ENCODE measurements at places on chromosomes 3 and 15. TPM values are rescaled to one million over a fixed set of nuclear protein-coding genes. Genes with fewer than 3 reads are reported as not detected.

GRCh38 chr15:71111181-71111565 is 4.1 kb upstream of the THSD4 start:
- H3K27me3 ChIP-seq: no peaks in the 10 kb centered on the region
- H3K36me3 ChIP-seq: no peaks in the 10 kb centered on the region
- no peak for DNase-seq

DNA sequence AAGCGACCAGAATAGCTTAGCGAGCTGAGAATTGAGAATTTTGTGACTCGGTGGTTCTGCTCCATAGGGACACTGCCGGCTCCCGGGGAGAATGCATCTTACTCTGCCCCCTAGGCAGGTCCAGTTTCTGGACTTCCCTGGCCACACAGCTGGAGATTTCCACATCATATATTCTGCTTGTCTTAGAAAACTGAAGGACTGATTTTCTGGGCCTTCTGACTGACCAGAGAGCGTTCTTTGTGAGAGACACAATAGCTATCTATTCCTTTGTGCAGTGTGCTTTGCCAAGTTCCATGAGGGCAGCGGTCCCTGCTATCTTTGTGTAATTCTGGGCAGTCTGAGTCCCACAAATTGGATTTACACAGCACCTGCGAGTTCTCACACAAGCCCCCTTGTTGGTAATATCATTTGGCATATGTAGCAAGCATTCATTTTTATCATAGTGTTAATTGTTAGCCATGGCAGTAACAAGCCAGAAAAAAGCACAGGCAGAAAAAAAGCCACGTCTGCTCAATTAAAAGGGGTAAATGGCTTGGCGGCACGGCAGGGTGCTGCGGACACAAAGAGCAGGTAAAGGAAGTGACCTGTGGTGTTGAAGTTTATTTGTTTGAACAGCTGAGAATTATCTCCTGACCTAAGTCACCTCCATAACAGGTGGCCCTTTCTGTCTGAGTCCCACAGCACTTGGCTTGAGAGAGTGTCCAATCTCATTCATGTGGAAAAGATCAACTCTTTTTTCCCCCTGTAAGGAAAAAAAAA is 688.7 kb downstream of the TUSC7 start:
- H3K4me3 ChIP-seq: no peak overlapping the region
- no peaks in the 10 kb centered on the region for H3K27me3 ChIP-seq
- peaks cover 31% of the 10 kb centered on the region for H3K4me1 ChIP-seq
- H3K27ac ChIP-seq: peak overlapping the region; percentile 54

DNA sequence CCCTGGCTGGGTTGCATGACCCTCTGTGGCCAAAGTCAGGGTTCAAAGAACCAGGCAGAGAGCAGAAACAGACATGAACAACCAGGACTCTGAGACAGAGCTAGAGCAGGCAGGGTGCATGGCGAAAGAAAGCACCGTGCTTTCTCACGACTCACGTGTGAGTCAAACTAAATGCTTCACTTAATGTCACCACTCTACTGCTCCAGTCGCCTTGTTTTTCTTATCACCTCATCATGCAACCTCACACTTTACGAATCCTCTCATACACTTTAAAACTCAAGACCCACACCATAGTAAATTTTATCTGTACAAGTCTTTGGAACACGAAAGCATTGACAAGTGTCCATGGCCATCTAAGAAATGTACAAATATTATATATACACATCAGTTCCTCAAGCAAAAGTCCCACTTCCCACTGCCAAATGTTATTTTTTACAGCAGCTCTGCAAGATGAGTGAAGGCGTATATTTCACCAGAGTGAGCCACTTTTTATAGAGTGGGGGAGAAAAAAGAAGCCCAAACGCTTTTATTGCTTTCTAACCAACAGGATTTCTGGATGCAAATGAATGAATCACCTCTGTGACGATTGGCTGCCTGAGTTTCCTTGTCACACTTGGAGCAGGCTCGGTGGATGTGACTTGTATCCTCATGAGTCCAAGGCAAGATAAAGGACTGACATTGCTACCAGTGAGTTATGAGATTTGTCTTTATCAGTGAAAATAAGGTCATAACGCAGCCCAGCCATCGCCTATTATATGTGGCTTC is 16.0 kb upstream of the MEGF11 start:
- H3K27me3 ChIP-seq: no peaks in the 10 kb centered on the region
- H3K4me3 ChIP-seq: no peak overlapping the region
- H3K27ac ChIP-seq: no peak overlapping the region
- no peaks in the 10 kb centered on the region for H3K36me3 ChIP-seq

DNA sequence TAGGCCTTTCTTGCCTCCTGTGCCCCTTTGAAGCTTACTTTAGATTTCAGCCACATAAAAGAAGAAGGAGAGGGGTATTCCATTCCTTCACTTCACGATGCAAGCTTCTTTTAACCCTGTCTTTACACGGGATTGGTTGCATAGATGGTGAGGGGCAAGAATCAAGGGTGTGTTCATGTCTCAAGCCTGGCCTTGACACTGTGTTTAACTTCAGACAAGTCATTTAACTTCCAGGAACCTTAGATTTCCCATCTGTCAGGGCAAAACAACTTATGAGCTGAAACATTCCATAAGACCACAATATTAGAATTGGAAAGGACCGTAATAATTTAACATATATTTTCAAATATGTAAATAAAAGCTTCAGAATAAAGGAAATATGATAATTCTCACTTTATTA is 344.5 kb downstream of the MFSD1 start:
- no peaks in the 10 kb centered on the region for H3K27me3 ChIP-seq
- H3K36me3 ChIP-seq: no peaks in the 10 kb centered on the region
- DNase-seq: no peak
- no peak overlapping the region for H3K27ac ChIP-seq
- no peak overlapping the region for H3K4me3 ChIP-seq

DNA sequence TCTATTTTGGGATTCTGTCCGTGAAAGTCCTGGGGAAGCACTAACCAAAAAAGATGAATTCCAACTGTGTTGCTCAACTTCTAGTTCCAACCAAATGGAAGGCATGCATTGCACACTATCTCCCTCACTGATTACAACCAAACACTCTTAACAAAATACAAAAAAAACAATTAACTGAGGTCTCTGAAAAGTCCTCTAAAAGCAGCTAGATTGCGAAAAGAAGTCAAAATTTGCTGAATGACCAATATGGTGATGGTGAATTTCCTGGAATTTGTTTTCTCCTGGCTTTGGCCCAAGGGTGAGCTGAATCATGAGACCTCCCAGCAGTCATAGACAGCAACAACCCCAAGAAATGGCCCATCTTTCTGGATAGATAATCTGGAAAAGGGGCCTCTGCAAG is 28.3 kb downstream of the CYP19A1 start:
- no peak for DNase-seq
- H3K36me3 ChIP-seq: no peaks in the 10 kb centered on the region
- no peaks in the 10 kb centered on the region for H3K4me1 ChIP-seq
- H3K27ac ChIP-seq: no peak overlapping the region
- no peaks in the 10 kb centered on the region for H3K27me3 ChIP-seq

DNA sequence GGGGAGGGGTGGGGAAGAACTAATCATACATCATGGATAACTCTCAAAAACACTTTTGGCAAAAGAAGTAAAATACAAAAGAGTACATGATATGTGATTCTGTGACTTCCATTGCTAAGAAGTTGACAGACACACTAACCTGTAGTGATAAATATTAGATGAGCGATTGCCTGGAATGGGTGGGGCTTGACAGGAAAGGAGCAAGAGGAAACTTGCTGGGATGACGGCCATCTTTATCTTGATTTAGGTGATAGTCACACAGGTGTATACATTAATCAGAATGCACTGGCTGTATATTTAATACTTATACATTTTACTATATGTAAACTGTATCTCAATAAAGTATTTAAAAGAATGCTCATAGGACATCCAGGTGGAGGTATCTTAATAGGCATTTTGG is 13.1 kb downstream of the PARL start:
- no peaks in the 10 kb centered on the region for H3K27me3 ChIP-seq
- peaks cover 4% of the 10 kb centered on the region for H3K36me3 ChIP-seq
- no peak overlapping the region for H3K27ac ChIP-seq

GRCh38 chr3:29582273-29582672 is 301.4 kb downstream of the RBMS3 start:
- no peak for DNase-seq
- H3K4me3 ChIP-seq: no peak overlapping the region
- no peaks in the 10 kb centered on the region for H3K4me1 ChIP-seq
- H3K27ac ChIP-seq: no peak overlapping the region
- H3K36me3 ChIP-seq: no peaks in the 10 kb centered on the region
- H3K27me3 ChIP-seq: no peaks in the 10 kb centered on the region

Gene EPHB1
- total RNA-seq: 0.55 TPM

Gene DAPK2
- total RNA-seq: 8.0 TPM

DNA sequence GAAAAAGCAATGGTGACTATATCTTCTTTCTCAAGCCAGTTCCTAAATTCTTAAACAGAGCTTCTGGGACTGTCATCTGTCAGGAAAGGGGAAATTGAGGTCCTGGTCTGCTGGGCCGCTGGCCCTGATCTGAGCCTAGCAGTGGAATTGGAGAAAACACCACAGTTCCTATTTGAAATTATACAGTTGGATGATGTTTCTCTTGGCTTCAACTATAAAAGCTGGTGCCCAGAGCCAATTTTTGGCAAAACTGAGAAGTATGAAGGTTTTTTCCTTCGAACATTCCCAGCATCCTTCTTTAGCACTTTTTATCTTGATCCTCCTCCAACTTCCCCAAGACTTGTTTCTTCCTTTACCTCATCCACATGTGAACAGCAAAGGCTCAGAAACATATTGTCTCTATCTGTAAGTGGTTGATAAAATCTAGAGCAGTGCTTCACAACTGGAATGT is 83.9 kb downstream of the CD47 start:
- peaks cover 8% of the 10 kb centered on the region for H3K4me1 ChIP-seq
- no peaks in the 10 kb centered on the region for H3K27me3 ChIP-seq
- H3K4me3 ChIP-seq: no peak overlapping the region

Gene GOLGA6L4
- 3.0 TPM for total RNA-seq

DNA sequence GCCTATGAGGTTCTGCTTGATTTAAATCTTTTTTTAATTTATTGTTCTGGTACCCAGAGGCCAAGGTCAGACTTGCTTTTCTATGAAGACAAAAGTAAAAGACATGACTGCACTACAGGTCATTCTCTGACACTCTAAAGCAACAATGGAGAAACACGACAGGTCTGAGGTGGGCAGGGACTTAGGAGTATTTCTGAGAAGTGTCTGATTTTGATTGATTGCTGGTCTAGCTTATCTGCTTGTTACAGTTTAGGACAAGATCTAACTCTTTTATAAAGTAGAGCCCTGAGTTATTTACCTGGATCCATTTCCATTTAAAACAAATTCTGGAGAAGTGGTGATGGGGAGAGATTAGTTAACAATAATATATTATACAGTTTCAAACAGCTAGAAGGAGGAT is 115.2 kb upstream of the STT3B start:
- H3K4me3 ChIP-seq: no peak overlapping the region
- no peak for DNase-seq
- no peaks in the 10 kb centered on the region for H3K36me3 ChIP-seq
- no peaks in the 10 kb centered on the region for H3K27me3 ChIP-seq
- H3K27ac ChIP-seq: no peak overlapping the region

DNA sequence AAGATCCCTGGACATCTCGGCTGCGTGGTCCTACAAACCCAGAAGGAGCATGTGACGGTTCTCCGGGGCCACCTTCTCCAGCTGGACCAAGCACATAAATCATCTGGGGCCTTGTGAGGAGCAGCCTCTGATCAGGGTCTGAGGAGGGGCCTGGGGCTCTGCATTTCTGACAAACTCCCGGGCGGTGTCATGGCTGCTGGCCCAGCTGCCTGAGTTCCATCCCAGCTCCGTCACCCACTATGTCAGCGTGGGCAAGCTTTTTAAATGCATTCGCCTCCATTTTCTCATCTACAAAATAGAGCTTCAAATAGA is 126.3 kb upstream of the MEF2A start:
- H3K4me1 ChIP-seq: no peaks in the 10 kb centered on the region
- no peak for DNase-seq
- H3K27me3 ChIP-seq: no peaks in the 10 kb centered on the region
- H3K4me3 ChIP-seq: no peak overlapping the region
- H3K27ac ChIP-seq: no peak overlapping the region
- H3K36me3 ChIP-seq: no peaks in the 10 kb centered on the region

Gene CIDEC
- not detected for total RNA-seq

- no peak overlapping the region for H3K27ac ChIP-seq
- no peak overlapping the region for H3K4me3 ChIP-seq
- H3K36me3 ChIP-seq: no peaks in the 10 kb centered on the region
- no peaks in the 10 kb centered on the region for H3K4me1 ChIP-seq
- no peak for DNase-seq
Measured at GRCh38 chr15:27468151-27468591, 497.2 kb downstream of the GABRG3 start.

Gene FBN1
- total RNA-seq: 35.2 TPM

DNA sequence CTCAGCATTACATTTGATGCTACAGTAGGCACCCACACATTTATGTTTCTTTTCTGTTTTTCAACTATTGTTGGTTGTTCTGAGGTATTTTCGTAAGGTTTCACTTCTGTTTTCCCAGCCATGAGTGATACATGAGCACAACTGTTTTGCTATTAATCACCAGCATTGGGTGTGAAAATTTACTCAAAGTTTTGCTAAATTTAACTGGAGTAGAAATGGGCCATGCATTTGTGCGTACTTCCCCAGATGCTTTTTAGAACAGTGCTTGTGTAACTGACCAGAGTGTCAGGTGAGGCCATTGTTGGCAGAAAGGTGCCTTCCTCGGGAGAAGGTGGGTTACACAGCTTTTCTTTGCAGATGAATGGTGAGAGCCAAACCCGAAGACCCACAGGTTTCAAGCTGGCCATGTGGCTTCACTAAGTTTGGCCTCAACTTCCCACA is 70.4 kb downstream of the ST6GAL1 start:
- H3K27me3 ChIP-seq: no peaks in the 10 kb centered on the region
- no peaks in the 10 kb centered on the region for H3K36me3 ChIP-seq
- no peak overlapping the region for H3K4me3 ChIP-seq
- H3K4me1 ChIP-seq: no peaks in the 10 kb centered on the region
- H3K27ac ChIP-seq: no peak overlapping the region
- DNase-seq: no peak

- no peak overlapping the region for H3K4me3 ChIP-seq
- no peak overlapping the region for H3K27ac ChIP-seq
- no peaks in the 10 kb centered on the region for H3K4me1 ChIP-seq
- H3K36me3 ChIP-seq: no peaks in the 10 kb centered on the region
- no peaks in the 10 kb centered on the region for H3K27me3 ChIP-seq
Measured at GRCh38 chr3:42926310-42926709, 20.4 kb downstream of the ZNF662 start.

DNA sequence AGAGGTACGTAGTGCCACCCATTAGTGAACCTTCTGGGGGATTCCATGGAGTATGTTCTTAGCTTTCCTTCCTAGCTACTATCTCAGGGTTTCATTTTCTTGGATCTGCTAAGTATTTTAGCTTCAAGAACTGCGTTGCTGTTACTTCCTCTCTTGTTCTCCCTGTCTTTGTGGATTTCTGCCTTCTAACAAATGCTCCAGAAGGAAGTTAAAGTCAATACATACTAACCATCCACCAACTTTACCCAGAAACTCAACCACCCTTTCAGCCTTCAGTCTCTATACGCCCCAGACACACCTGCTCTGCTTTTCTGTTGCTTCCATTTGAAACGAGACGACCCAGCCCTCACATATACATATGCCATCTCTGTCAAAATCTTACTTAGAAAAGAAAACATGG is 2.4 kb upstream of the KLF13 start:
- H3K27ac ChIP-seq: no peak overlapping the region
- no peaks in the 10 kb centered on the region for H3K4me1 ChIP-seq
- no peaks in the 10 kb centered on the region for H3K27me3 ChIP-seq
- no peak for DNase-seq

GRCh38 chr3:126916546-126916945 is 66.4 kb upstream of the PLXNA1 start:
- H3K4me3 ChIP-seq: no peak overlapping the region
- no peaks in the 10 kb centered on the region for H3K4me1 ChIP-seq
- H3K27ac ChIP-seq: no peak overlapping the region
- no peaks in the 10 kb centered on the region for H3K36me3 ChIP-seq
- no peaks in the 10 kb centered on the region for H3K27me3 ChIP-seq

Gene MB21D2
- 2.3 TPM for total RNA-seq

Data from pancreas (tissue), 10 donors.